Activated gamma-delta T cell treated with Interleukin-2 at 50 U/mL for 16 hours (primary cell): ENCODE measurements at places on chromosomes 6 and 20.

DNA sequence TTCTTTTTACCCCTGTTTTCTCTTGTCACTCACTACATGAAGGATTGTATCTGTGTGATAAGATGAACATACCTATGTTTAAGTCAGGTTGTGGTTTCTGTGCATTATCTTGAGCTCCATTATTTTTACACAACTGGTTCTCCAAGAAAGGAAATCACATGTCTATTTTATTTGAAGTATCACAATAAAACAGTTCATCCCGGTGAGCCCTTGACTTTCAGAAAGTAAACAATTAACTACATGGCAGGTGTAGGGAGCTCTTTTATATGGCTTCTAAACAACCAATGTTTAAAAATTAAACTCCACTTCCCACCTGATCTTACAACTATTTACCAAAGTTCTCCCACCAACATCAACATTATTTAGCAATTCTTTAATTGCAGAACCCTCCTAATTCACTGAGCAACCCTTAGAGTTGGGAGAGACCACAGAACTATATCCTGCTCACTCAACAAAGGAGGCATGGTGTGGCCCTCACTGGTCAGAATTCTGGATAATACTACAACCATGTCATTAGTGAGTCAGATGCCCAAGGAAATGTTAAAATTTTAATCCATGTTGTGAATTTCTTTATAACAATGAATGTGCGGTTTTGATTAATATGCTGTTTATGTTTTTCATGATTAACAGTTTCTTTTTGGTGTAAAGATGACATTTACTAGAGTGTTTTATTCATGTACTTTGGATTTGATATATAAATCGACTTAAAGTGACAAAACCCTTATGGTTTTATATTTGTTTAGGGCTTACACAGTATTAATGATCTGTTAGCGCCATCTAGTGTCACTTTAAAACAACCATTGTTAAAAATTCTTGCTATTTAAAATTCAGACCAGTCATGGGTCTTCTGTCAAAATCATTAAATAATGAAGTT lies 50.0 kb upstream of the SCGN start:
- DNase-seq, result no peak

DNA sequence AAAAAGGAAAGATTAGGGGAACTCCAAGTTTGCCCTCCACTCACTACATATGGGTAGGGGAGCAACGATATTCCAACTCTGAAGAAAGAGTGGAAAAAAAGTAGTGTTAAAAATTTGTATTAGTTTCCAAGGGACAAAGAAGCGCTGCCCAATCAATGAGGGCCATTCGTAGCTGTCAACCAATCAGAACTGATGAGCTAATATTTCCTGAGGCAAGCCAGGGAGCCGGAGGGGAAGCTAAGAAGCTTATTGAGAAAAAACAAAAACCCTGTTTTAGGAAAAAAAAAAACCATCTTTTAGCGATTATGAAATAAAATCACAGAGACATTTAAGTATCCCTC lies 59.5 kb downstream of the TRIM38 start:
- DNase-seq, result no peak

GRCh38 chr6:54188846-54189245 lies 77.6 kb downstream of the MLIP start:
- DNase-seq, result no peak

GRCh38 chr6:158531566-158531965 lies 28.3 kb upstream of the TMEM181 start:
- DNase-seq, result no peak

DNA sequence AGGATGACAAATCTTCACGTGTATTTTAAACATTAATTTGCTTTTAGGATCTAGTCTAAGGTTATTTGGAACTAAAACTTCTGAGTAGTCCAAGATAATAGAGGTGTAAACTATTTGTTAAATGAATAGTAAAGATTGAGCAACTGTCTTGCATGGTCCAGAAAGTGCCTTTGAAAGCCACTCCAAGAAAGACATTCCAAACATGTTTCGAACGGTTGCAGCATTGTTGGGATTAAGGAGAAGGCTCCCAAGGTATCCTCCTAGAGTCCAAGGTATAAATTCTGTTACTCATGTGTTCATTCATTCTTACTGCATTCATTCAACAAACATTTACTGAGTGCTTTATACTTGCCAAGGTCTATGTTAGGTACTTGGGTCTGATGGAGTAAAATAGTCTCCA lies 28.8 kb upstream of the MYLK2 start:
- no peak for DNase-seq

GRCh38 chr6:83073615-83074014 lies 6.1 kb downstream of the DOP1A start:
- no peak for DNase-seq

- peak; percentile 72 for DNase-seq
These were observed 117.0 kb downstream of the RTN4IP1 start for GRCh38 chr6:106512048-106512967.

GRCh38 chr6:18277237-18278006 lies 13.1 kb upstream of the DEK start:
- DNase-seq, result no peak
